ENCODE measurements at places on chromosomes 4 and X.

DNA sequence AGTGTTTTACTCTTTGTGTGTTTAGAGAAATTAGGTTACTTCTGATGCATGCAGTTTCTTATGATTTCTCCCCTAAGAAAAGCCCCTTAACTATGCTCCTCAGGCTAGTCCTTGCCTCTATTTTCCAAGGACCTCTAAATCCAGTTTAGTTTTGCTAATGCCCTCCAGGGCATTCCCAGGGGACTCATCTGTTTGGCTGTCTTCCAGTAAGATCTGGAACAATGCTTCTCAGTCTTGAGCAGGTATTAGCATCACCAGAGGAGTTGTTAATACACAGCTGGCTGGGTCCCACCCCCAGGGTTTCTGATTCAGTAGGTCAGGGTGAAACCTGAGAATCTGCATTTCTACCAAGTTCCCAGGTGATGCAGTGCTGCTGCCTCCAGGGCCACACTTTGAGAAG lies 56.9 kb downstream of the OTC start:
- no peak for DNase-seq

DNA sequence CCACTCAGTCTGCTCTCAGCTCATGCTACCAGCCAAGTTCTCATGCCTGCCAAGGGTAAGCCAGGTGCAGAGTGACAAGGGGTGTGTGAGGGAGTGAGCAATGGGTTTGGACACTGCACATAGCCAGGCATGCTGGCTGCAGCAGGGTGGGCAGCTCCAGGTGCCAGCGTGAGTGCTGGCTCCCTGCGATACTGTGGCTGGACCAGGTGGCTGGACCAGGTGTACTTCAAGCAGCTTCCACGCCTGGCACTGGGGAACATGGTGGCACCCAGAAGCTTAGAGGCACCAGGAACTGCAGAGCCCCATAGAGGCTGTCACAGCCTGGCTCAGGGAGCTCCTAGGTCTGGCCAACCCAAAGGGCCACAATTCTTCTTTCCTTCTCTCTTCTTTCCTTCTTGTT lies 234.9 kb upstream of the GIMD1 start:
- DNase-seq: no peak

DNA sequence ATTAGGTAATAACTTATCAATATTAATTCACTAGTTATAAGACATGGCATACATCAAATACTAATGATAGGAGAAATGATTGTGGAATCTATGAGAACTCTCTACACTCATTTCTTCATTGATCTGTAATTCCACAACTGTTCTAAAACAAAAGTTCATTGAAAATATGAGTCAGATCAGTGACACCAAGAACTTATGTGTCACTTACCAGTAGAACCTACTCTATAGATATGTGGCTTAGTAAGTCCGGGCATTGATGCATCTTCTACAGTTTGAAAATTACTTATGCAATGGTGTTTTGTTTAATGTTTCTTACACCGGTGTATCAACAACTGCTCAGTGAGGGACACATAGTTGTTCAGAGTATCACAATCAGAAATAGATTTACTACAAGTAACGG lies 520.3 kb downstream of the ARAP2 start:
- DNase-seq: no peak

DNA sequence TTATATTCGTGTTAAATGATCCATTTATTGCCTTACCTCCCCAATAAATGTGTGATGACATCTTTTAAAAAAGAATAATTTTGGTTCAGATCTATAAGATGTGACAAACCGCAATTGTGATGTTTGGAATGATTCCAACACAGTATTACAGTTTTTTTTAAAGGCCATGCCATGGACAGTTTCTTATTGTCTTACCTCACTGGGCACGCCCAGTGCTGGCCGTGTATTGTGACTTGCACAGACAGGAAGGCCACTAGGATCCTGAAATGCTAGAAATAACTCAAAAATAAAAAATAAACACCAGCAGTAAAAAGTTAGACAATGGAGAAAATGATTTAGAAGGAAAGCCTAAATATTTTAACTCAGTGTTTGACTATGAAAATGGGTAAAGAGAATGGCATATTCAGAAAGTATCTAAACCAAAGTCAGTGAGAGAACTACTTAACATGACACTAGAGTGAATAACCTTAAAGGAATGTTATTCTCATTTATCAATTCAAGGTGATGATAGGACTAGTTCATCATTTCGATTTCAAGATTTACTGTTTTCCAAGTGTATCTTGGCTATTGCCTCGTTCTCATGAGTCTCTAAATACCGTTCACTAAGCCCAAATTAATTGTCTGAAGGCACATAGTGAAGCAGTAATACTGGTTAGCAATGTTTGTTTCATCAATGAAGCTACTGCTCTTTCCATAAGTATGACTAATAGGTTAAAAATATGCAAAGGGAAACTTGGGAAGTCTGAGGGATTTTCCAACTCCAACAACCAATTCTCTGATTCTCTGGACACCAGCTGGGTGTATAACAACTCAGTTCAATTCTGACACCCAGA lies 46.1 kb upstream of the VEGFC start:
- no peak for DNase-seq

GRCh38 chr4:140485939-140486338 lies 12.2 kb downstream of the MGAT4D start:
- DNase-seq: no peak

- no peak for DNase-seq
Observed at GRCh38 chr4:40681600-40681999, 51.9 kb upstream of the RBM47 start.

- DNase-seq: no peak
Observed at GRCh38 chr4:186634591-186635128, 79.3 kb upstream of the MTNR1A start.

- no peak for DNase-seq
Observed at GRCh38 chr4:119982756-119983155, 83.9 kb downstream of the MAD2L1 start.

DNA sequence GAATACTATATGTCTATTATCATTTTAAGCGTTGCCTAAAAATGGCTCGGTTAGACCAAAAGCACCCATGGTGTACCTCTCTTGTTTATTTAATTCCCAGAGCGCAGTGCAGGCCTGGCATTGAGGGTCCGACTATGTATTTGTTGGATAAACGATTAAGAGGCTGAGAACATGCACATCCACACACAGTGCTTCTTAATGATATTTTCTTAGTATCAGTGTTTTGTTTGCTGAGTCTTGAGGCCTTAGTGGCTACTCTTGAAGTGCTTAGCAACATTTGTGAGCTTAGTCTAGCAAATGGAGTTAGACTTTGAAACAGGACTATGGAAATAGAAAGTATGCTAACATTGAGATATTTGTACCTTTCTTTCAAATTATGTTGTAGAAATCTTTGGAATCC lies 43.7 kb downstream of the CDS1 start:
- DNase-seq: no peak

DNA sequence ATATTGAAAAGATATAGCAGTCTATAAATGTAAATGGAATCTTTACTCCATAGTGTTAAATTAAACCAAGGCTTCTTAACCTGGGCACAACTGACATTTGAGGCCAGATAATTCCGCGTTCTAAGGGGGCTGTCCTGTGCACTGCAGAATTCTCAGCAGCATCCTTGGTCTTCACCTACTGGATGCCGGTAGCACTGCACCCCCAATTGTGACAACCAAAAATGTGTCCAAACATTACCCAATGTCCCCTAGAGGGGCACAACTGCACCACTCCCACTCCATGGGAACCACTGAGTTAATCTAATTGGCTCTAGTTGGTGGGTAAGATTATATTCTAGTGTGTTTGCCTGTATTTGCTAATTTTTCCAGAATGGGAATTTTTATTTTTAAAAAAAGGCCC lies 16.6 kb downstream of the AP1S2 start:
- no peak for DNase-seq

DNA sequence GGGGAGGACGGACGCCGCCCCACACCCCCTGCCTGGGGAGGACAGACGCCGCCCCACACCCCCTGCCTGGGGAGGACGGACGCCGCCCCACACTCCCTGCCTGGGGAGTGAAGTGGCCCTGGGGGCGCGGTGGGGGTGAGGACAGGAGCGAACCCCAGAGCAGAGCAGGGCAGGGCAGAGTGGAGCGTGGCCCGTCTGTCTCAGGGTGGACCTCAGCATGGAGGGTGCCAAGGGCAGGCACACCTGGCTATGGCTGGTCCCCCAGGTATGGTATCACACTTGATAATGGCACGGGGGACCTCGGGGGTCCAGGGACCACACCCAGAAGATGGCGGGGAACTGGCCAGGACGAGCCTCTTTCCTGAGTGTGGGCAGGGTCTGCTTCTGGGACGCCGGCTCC lies 9.6 kb downstream of the LRPAP1 start:
- DNase-seq: no peak

- no peak for DNase-seq
Observed at GRCh38 chr4:147479786-147480185, 1.1 kb upstream of the EDNRA start.

DNA sequence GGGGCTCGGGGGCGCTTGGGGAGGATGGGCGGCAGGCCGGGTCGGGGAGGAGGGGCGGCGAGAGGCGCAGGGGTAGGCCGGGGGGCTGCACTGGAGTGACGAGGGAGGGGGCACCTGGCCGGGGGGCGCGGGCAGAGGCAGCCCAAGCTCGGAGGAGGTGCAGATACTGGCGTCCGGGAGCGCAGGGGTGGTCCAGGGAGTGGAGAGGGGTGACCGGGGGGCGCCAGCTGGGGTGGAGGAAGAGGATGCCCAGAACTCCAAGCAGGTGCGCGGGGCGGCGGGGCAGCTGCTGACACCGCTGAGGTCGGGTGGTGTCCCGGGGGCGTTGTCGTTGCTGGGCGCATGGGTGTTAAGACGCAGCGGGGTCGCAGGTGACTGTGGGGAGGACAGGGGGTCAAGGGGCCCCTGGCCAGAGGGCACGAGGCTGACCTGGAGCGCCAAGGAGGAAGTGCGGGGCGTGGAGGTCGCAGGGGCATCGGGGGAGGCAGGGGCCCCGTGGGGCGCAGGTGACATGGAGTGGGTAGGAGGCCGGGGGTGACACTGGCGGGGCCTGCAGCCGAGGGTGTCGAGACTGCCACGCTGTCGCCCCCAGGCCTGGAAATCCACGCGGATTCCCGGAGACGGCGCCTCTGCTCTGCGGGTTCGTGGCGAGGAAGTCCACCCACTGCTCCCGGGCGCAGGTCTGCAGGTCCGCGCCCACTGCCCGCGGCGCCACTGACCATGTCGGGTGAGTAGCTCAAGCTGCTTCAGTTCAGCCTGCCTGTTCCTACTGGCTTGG lies 928 bp downstream of the GYG2 start:
- DNase-seq: no peak

DNA sequence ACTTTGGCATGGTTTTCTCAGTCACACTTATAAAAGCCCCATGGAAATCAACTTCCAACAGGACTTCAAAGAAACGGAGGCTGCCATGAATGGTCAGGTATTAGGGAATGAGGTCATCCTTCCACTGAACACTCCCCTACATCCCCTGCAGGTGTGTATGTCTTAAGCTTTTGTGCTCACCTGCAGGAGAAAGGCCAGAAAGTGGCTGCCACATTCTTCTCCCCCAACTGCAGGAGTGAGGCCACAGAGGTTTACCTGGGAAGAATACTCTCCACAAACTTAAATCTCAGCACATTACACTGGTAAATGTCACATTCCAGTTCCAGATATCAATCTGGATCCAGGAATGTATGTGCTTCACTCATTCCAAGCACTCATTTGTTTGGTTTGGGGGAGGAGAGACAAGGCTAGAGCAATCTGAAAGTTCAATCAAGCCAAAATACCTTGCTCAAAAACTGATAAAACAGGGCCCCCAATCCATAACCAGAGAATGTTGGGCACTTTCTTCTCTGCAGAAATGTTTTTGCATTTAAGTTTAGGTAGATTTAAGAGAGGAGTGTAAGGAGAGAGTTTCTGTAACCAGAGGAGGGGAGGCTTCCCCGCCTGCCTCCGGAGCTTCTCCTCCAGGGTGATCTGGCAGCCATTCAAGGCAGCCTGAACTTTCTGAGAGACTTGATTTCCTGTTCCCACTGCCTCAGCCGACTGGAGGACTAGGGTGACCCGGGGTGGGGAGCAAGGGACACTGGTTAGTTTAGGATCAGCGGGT lies 15.4 kb downstream of the FAM9C start:
- DNase-seq: no peak

DNA sequence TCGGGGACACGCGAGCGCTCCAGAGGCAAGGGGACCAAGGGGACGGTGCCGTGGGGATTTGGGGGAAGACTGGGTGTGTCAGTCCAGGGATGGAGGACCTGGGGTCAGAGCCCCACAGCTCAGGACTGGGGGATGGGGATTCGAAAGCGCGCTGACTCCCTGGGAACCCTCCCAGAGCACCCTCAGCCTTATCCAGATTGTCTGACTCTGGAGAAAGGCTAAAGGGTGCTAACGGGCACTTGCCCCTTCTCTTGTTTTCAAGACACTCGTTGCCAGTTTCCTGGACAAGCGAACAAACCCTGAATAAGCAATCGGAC lies 1.1 kb downstream of the DOCK11 start:
- DNase-seq: no peak

DNA sequence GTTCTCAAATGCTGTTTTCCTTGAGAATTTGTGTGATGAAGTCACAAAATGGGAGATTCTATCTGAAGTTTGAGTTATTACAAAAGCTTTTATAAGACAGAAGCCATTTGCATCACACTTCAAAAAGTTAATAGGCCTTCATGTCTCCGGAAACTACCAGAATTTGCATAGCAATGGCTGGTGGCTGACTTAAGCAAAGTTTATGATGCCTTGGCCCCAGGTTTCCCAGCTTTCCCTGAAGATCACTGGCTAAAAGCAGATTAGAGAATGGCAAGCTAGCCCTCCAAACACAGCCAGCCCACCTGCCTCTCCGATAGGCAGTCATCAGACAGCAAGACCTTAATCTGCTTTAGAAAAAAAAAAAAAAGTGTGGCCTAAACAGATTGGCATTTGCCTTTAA lies 197.8 kb downstream of the HS3ST1 start:
- DNase-seq: no peak

DNA sequence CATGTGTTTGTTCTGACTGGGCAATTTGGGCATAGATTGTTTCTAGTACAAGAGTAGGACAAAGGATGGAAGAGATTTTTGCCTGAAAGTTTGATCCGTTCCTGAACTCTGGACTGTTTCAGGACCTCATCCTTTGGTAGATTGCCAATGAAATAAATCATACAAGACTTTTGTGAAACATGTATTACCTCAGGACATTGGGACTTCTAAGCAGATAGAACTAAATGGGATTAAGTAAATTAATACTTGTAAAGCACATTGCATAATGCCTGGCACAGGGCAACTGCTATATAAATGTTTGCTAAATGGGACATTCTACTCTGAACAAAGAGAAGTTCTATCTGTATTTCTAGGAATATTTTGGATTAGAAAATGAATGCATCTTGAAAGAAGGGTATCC lies 164.8 kb upstream of the RPS6KA3 start:
- no peak for DNase-seq

DNA sequence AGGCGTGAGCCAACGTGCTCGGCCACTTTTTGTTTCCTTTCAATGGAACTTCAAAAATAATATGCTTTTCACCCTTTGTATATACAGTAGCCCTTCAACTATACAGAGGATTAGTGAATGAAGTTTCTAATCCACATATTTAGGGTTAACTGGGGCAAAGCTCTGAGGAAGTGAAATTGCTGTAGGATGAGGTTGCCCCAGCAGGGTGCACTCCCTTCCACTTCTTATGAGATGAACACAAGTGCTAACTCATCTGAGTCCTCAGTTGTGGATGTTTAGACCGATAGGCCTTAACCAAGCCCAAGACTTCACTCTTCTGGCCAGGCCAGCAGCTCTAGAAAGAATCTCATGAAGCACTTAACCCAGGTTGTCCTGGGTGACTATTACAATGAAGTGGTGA lies 29.1 kb upstream of the CT55 start:
- DNase-seq: no peak

- no peak for DNase-seq
Observed at GRCh38 chr4:175823015-175823742, 11.1 kb upstream of the GPM6A start.

- DNase-seq: no peak
Observed at GRCh38 chrX:5402461-5402860, 826.2 kb downstream of the NLGN4X start.

GRCh38 chr4:179165000-179165738 lies 1722.9 kb upstream of the AGA start:
- DNase-seq: no peak

All from putamen (tissue), 1 donor.